Stimulated activated CD4-positive, alpha-beta T cell treated with anti-CD3 and anti-CD28 coated beads, TNF-alpha, amount 100 ng/mL, for 48 hours (primary cell): ENCODE measurements at places on chromosomes 16 and 17.

GRCh38 chr17:35766903-35767510 lies 6.3 kb downstream of the C17orf50 start:
- no peak for DNase-seq

DNA sequence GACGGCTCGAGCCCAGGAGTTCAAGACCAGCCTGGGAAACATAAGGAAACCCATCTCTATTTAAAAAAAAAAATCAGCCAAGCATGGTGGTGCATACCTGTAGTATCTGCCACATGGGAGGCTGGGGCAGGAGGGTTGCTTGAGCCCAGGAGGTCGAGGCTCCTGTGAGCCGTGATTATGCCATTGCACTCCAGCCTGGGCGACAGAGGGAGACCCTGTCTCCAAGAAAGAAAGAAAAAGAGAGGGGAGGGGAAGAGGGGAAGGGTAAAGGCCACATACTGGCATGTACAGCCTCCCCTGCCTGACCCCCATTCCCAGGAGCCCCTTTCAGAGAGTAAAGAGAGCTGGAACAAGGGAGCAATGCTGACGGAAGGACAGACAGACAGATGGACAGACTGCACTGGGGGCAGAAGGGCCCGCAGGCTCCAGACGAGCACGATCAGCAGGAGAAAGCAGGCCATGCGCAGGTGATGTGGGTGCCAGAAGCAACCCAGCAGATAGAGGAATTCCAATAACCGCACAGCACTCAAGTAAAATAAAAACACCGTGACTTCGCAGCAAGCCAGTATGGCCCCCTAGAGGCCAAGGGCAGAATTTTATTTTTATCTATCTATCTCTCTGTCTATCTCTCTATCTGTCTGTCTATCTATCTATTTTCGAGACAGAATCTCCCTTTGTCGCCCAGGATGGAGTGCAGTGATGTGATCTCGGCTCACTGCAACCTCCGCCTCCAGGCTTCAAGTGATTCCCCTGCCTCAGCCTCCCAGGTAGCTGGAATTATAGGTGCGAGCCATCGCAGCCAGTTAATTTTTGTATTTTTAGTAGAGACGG lies 27.1 kb upstream of the SNN start:
- DNase-seq: no peak

DNA sequence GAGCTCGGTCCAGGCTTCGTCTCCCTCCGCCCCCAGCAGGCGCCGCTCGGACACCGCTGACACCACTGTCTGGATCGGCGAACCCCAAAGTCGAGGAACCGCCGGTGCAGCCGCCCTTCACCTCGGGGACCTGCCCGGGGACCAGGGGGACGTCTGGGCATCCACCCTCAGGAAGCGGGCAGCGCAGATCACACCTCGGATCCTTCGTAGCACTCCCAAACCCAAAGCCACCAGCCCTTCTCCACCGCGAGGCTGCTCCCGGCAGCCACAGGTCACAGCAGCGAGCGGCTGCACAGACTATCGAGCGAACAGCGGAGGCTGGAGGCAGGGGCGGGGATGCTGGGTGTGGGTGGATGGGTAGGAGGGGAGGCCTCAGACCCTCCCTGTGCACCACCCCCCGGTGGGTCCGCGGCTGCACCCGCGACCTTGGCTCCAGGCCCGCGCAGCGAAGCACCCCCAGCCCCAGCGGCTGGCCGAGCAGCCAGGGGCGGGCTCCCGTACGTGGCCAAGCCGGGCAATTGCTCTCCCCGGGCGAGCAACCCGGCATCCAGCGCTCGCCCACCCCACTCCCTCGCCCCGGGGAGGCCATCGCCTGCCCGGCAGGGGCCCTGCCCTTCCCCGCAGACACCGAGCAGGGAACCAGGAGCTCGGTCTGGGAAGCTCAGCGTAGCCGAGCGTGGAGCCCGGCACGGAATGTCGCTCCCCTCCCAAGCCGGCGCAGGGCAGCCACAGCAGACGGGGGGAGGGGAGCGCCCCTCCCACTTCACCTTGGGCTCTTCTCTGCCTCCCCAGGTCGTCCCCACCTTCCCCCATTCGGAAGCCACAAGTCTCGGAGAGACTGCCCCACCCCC lies 1.0 kb downstream of the SDK2 start:
- DNase-seq: peak; percentile 11

DNA sequence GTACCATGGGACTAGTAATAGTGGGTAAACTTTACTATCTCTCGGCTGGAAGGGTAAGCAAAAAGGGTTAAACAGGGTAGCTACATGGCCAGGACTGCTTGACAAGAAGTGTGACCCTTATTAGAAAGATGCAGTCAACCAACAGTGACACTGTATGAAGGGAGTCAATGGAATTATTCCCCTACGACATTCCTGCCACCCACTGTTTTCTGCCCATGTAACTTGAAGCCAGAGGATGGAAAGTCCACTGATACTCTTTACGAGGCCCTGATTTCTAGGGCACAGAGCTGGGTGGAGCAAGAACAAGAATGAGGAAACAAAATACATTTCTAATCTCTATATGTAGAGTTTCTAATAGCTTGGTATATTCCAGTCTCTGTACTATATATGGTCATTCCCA lies 1102.5 kb downstream of the CDH11 start:
- no peak for DNase-seq

DNA sequence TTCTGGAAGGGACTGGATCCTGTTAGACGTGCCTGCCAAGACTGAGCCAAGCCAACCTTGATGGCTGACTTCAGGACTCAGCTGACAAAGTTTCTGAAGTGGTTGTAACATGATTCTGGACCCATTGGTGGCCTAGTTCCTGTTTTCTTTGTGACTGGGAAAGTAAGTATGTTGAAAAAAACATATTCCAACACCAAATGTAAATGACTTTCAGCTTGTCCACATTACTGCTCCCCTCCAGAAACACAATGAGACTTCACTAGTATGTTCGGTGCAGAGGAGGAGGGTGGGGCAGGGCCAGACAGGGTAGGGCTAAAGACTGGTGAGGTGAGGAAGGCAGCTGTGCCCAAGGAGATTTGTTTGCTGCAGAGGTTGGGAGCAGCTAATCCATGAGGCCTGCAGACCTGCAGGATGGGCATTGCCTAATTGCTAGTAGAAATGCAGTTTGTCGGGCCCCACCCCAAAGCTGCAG lies 26.4 kb downstream of the NMT1 start:
- DNase-seq: no peak

- peak; percentile 43 for DNase-seq
Measured at GRCh38 chr17:19338031-19338990, 24.2 kb downstream of the B9D1 start.

DNA sequence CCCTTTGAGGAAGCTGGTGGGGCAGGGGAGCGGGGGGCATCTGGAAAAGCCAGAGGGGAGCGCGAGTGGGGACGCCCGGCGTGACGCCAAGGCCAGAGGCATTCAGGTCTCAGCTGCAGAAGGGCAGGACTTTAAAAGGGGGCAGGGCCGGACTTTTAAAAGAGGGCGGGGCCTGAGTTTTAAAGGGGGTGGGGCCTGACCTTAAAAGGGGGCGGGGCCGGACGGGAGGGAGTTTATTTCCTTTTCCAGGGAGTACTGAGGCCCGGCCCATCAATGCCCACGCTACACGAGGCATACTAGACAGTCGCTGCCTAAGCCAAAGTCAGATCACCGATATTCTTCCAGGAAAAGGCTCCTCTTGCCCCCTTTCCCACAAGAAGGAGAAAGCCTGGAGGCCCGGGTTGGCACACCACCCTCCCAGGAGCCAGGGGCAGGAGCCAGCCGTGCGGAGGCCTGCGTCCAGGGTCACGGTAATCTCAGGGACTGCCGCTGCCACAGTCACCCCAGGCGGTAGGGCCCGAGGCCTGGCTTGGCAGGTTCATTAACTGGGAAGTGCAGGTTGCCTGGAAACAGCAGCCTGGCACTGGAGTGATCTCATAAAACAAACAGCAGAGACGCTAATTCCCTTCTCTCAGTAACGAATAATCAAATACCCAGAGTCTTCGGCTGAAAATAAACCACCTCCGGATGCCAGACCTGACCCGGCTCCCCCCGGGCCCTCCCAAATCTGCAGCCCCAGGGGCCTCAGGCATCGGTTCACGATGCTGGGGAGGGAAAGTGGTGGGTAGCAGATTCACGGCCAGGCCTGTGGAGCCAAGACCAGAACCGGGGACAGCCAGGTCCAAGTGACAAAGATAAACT lies 90.7 kb downstream of the TIMM22 start:
- no peak for DNase-seq

GRCh38 chr17:82884970-82885353 lies 45.1 kb upstream of the ZNF750 start:
- no peak for DNase-seq

DNA sequence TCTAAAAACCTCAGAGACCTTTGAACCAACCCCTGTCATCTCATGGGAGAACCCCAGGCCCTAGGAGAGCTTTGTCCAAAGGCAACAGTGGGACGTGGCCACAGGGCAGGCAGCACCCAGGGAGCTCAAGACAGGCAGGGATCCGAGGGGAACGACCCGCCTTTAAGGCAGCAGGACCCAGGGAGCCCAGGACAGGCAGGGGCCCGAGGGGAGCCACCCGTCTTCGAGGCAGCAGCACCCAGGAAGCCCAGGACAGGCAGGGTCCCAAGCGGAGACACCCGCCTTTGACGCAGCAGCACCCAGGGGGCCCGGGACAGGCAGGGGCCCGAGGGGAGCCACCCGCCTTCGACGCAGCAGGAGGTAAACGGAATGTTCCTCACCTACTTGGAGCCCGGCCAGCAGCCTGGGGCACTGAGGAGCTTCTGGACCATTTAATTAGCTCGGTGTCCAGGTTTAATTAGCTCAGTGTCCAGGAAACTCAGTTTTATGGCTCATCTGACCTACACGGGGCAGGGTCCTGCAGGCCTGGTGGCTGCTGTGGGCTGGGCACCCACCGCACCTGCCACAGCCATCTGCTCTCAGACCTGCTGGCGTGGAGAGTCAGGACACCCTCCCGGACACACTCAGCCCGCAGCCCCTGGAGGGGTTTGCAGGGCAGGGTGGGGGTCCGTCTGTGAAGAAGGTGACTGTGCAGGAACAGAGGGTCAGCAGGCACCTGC lies 24.4 kb downstream of the PIEZO1 start:
- no peak for DNase-seq

DNA sequence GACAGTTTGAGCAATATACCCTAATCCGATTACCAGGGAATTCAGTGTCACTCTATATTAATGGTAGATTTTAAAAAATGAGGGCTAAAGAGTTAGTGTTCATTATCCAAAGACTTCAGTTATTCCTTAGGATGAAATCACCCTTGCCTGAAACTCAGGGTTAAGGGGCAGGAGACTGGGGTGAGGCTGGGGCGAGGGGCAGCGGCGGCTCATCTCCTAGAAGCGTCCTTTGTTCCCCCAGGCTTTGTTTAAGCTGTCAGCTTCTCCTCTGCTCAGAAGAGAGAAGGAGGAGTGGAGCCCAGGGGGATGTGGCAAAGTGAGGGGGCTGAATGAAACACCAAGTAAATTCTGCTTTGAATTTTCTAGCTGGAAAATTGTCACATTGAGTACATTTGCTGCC lies 117.7 kb upstream of the ELAC2 start:
- no peak for DNase-seq

DNA sequence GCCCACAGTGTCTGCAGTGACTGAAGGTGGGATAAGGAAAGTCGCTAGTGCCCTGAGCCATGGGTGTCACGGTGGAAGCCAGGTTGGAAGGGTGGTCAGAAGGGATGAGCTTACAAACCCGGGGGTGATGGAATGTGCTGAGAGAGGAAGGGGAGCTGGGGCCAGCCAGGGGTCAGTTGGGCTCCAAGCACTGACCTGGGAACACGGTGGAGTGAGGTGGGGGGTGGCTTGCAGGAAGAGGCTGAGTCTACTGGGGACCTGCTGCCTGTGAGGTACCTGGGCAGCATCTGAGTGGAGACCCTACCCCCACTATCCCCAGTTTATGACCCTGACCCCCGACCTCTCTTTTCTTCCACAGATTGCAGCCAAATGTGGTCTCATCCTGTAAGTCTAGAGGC lies 3.1 kb downstream of the TMEM92 start:
- DNase-seq: no peak

- DNase-seq: no peak
Measured at GRCh38 chr17:81404558-81405165, 9.4 kb downstream of the BAHCC1 start.

DNA sequence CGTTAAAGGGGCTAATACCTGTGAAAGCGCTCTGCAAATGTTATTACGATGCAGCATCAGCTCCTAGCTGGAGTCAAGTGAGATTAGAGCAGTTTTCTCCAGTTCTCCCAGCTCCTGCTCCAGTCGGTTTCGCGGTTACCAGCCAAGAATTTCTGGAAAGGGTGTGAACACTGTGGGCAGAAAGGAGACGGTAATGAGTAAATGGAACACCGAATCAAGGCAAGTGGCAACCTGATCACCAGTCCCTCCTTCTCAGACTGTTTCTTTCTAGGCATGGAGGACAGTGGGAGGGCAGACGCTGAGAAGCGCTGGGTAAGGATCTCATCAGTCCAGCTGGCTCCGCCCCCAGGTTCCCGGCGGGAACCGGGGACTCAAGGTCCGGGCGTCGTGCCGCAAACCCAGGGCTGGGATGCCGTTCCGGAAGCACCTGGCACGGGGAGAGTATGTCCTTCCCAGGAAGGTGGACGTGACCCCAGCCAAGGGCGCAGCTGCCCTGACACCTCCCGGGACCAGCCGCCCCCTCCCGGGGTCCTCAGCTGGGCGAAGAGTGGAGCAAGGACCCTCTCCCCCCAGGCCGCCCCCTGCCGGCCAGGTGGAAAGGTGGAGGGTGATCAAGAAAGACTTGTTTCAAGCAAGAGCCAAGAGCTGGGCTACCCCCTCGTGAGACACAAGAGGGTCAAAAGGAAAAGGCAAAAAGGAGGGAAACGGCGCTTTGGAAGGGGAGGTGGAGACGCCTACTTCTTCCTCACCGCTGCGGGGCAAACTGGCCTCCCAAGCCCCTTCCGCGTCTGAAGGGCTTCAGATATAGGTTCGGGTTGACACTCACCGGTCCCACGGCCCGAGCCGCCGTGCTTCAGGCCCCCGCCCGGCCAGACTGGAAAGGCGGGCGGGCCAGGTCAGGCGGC lies 481 bp downstream of the MYO19 start:
- DNase-seq: peak; percentile 24

DNA sequence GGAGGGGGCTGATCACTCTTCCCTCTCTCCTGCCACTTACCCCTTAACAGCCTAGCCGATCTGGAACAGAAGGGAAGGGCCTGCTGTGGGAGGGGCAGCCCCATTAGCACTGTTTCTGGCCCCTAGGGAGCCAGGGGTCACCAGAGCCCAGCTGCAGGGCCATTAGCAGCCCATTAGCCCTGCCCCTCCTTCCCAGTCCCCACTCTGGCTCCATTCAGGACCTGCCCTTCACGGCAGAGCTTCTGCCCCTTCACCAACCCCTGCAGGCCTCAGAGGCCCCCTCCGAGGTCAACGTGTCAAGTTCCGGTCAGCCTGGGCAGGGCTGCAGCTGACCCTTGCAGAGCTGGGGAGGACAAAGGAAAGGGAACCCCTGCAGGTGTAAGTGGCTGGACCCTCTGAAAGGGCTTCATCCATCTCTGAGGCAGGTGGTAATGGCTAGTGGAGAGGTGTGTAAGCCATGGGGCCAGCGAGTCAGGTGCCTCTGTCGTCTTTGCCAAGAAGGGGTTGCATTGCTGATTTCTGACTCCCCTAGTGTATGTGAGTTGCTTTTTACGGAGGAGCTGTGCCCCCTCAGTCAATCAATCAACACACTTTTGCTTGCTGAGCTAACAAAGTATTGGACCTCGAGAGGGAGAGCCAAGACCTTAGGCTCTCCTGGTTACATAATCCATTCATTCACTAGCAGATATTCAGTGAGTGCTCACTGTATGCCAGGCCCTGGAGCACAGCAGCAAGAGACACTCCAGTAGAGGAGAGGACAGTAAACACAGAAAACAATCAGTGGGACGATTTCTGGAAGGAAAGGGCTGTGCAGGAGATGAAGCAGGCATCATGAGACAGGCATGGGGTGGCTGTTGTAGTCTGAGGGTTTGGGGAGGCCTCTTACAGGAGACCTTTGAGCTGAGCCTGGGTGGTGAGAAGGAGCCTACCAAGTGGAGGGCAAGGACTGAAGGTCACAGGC lies 18.2 kb upstream of the KCNJ12 start:
- DNase-seq: no peak
